ENCODE measurements at places on chromosomes 2 and 18. TPM values are rescaled to one million over a fixed set of nuclear protein-coding genes. Genes with fewer than 3 reads are reported as not detected.

DNA sequence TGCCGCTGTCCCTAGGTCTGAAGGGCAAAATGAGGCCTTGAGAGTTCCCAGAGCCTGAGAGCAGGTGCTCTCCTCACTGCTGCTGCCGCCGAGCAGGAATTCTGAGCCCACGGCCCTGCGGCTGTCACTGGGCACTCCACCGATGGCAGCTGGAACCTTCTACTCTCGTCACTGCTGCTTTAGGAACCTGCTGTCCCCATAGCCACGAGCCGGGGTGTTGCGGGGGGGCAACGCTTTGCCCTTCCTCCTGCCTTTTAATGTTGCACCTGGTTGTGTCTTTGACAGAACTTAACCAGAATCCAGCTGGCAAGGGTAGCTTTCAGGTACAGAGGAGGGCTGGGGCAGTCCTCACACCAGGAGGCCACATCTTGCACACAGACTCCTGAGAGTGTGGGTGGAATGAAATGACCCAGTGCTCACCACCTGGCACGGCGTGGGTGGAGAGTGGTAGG, 32.3 kb downstream of the NCK2 start:
- no peak for DNase-seq

GRCh38 chr2:179049203-179049545, 763 bp downstream of the CCDC141 start:
- no peak for DNase-seq

DNA sequence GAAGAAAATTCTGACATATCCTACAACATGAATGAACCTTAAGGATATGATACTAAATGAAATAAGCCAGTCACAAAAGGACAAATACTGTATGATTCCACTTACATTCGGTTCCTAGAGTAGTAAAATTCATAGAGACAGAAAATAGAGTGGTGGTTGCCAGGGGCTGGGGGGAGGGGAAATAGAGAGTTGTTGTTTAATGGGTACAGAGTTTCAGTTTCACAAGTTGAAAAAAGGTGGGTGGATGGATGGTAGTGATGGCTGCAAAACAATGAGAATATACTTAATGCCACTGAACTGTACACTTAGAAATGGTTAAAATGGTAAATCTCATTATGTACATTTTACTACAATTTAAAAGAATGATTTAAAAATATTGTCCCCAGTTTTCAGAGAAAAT, 53.3 kb upstream of the NFU1 start:
- no peak for DNase-seq

GRCh38 chr2:239533569-239534316, 132.9 kb upstream of the HDAC4 start:
- no peak for DNase-seq

GRCh38 chr18:21853016-21853415, 112.4 kb downstream of the MIB1 start:
- no peak for DNase-seq

DNA sequence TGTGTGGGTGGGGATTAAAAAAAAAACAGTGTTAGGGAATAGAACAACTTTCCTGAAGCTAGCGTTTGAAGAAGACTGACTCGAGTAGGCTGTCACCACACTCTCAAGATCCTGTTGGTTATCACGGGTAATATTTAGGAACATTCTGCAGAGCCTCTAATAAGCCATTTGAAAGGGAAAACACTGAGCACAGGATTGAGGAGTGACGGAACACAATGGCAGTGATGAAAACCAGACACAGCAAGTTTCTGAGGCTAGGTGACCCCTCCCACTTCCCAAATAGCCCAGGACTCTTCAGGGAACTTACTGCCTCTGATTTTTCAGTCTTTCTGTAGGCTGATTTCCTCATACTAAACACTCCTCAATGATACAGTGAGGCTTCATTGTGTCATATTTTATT, 88.2 kb upstream of the TMEM200C start:
- DNase-seq: no peak

DNA sequence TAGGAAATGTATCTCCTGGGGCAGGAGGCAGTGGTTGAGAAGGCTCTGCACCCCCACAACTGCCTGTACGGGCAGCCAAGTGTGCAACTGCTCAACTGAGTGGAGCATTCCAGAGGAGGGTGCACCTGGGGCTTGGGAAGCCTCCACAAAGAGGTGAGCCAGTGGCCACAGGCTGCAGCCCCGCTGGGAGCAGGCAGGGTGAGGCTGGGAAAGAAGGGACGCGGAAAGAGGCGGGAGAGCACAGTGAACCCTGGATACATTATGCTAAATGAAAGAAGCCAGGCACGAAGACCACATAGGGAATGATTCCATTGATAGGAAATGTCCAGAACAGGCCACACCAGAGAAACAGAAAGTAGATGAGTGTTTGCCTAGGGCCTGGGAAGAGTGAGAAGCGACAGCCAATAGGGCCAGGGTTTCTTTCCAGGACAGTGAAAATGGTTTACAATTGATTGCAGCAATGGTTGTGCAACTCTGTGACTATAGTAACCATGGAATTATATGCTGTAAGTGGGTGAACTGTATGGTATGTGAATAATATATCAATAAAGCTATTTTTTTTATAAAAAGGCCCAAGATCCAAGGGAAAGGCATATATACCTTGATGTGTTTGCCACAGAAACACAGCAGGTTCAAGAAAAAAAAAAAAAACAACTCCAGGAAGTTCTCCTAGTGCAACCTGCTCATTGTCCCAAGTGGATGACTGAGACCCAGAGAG, 82.4 kb downstream of the DDX1 start:
- DNase-seq: no peak

Gene ANKRD23
- total RNA-seq: 14.8 TPM

All from activated CD8-positive, alpha-beta memory T cell treated with anti-CD3 and anti-CD28 coated beads, Interleukin-2, amount 10 ng/mL, durations not matched to agents 7 days and 5 days (primary cell).